ENCODE measurements at places on chromosomes 5 and 9.

- DNase-seq, result peak; percentile 15
Measured at GRCh38 chr9:99868845-99869244, 37.6 kb upstream of the STX17 start.

- no peak for DNase-seq
Measured at GRCh38 chr5:158064334-158065123, 205.6 kb upstream of the CLINT1 start.

DNA sequence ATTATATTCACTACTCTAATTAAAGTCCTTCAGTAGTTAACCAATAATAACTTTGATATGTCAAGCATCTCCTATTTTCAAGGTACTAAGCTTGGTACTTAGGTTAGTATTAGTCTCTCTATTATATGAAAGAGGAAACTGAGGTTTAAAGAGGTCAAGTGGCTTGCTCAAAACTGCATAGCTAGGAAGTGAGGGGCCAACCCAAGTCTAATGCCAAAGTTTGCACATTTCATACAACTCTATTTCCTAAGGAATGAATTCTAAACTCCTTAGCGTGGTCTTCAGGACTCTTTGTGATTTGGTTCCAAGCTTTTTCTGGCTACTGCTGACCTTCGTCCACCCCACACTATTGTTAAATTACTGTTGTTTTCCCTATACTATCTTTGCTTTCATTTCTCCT lies 9.9 kb upstream of the SHOC1 start:
- no peak for DNase-seq

DNA sequence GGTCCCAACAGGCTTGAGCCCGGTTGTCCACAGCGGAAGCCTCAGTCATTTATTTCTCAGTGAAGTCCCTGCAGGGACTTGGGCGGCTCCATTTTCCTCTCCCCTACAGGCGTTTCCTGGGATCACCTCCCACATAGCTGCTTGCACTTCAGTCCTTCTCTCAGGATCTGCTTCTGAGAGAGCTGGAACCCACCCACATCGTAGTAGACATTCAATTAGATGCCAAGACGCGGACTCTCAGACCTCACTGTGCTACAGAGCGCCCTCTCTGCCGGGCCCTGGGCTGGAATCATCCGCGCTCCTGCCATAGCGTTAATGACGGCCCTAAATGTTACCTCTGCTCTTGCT lies 54.0 kb upstream of the ROR2 start:
- DNase-seq, result no peak

- DNase-seq, result peak; percentile 20
Measured at GRCh38 chr5:137997726-137998213, 35.1 kb downstream of the FAM13B start.

DNA sequence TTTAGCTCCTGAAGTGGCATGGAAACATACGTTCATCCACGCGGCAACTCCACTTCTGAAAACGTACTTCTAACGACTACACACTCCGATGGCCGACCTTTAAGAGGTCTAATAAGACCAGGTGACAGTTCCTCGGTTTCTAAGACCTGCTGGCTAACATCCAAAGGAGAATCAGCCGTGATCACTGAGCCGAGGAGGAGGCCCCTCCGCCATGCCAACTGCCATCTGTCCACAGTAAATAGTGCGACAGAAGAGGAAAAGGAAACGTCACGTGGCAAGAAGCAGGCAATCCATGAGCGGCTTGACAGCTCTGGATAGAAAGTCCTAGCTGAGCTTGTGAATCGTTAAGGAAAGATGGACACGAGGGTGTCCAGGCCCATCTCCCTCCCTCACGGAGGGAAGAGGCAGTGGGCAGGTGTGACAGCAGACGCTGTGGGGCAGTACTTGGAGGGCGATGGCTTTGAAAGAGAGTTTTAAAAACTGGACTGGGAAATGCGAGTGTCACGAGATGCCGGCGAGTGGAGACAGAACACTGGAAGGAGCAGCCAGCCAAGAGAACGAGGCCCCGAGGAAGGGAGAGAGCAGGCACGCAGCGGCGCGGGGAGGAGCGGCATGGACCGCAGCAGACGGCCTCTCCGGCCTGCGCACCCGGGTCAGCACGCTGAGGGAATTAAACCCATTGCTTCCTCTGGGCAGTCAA lies 66.7 kb upstream of the TBC1D9B start:
- no peak for DNase-seq

GRCh38 chr5:156411-157072 lies 34.8 kb upstream of the LRRC14B start:
- no peak for DNase-seq

- DNase-seq, result no peak
Measured at GRCh38 chr9:26727471-26727870, 165.1 kb downstream of the CAAP1 start.

GRCh38 chr5:72673623-72674022 lies 142.8 kb upstream of the TNPO1 start:
- DNase-seq, result no peak

DNA sequence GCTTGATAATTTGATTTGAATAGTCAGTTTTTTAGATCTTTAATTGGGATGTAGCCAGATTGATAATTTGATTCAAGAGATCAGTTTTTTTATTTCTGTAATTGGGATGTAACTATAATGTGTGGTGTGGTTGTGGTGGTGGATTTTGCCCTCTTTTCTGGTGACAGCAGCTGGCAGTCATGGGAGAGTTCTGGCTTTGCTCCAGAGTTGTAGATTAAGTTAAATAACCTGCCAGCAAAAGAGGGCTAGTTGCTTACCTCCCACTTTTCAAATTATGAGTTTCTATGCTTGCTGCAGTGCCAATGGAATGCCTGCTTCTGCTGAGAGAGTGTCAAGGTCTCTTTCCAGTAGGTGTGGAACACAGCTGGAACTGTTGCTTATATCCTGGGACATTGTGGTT lies 315.1 kb downstream of the CCDC171 start:
- no peak for DNase-seq

GRCh38 chr5:122442938-122443337 lies 130.9 kb downstream of the SNCAIP start:
- DNase-seq, result no peak

DNA sequence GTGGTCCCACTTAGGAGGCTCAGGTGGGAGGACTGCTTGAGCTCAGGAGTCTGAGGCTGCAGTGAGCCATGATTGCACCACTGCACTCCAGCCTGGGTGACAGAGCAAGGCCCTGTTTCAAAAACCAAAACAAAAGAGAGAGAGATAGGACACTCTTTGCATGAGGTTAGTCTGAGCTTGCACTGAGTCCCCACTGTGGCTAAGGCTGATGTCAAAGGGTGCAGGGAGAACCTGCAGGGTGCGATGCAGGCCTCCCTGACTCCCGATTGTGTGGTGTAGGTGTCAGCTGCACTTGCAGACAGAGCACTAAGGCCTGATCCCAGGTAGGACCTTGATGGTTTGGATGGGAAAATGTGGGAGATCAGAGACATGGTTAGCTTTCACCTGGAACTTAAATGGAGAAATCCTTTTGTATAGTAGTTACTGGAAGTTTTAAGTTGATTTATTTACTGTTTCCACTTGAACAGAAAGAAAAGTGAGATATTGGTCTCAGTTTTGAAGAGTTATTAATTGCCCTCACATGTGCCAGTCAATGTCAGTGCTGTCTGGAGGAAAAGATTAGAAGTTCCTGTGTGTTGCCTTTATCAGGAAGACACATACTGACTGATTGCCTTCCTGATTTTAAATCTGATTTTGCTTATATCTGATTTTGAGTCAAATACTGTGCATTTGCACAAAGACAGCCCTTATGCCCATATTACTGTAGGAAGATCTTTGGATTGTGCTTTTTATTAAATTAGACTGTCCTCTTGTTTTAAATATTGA lies 260.0 kb downstream of the MAST4 start:
- no peak for DNase-seq

- no peak for DNase-seq
Measured at GRCh38 chr5:114335391-114335790, 26.5 kb upstream of the KCNN2 start.

DNA sequence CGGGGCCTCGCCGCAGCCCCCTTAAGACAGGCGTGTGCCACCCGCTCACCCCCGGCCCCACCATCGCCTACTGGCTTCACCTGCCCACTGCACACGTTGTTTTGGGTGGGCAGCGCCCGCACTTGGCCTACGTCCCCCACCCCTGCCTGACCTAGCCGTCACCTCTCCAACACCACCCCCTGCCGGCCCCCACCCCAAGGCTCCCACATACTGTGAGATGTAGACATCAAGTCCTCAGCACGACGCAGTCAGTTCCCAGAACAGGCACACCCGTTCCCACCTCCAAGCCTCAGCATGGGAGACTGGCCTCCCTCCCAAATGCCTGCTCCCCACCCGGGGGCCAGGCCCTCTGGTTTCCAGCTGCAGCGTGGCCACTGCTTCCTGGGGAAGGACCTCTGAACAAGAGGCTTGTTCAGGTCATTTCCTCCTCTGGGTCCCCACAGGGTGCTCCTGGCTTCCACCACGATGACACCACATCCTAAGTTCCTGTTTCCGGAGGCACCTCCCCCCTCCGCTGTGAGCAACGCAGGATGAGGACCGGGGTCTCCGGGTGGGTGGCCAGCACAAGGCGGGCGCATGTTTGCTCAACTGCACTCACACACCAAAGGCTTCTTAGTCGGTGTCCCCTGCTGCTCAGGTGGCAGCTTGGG lies 11.3 kb downstream of the DBN1 start:
- no peak for DNase-seq

- no peak for DNase-seq
Measured at GRCh38 chr5:54676481-54677340, 159.2 kb downstream of the SNX18 start.

DNA sequence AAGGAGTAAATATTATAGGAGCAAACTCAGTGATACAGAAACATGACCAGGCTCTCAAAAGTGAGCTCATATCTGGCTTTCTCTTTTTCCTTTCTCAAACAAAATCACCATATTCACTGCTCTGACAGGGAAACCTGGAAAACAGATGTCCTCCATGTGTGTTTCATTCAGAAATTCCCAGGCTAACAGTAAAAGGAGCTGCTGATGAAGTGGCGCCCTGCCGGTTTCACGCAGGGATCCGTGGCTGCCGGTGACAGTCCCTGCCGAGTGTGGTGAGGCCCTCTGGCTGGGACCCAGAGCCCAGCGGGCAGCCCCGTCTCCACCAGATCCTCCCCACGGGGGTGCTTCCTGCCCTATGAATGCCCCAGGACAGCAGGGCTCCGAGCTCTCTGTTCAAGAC lies 208.1 kb downstream of the GNA14 start:
- no peak for DNase-seq

GRCh38 chr9:133263557-133263956 lies 11.4 kb downstream of the ABO start:
- no peak for DNase-seq

- no peak for DNase-seq
Measured at GRCh38 chr5:170355601-170356098, 33.5 kb downstream of the KCNMB1 start.

DNA sequence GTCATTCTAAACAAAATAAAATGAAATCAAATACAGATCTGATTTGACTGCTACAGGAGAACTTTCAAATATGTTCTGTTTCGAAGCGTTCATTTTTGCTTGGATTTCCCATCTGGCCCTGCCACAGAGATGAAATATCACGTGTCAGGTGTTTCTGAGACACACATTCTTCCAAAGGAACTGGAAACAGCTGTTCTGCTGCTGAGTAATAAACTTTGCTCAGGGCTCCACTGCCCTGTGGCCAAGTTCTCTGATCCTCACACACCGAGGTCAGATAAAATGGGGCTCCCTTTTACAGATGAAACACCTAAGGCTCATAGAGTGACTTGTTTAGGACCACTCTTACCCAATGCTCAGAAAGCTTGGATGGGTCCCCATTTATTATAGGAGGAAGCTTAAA lies 42.5 kb downstream of the FRMPD1 start:
- no peak for DNase-seq

DNA sequence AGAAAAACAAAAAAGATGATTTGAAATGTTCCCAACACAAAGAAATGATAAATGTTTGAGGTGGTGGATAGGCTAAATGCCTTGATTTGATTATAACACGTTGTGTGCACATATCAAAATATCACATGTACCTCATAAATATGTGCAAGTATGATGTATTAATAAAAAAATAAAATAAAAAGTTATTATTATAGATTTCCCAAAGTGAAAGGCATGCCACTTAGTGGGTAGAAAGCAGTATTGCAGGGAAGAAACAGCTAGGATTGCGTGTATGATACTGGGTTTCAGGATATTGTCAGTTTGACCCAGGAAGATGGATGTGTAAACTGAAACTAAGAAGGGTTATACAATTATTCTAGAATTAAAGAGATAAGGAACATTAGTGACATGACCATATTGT lies 3.6 kb upstream of the TMEM38B start:
- no peak for DNase-seq

- DNase-seq, result no peak
Measured at GRCh38 chr9:110977259-110977709, 61.0 kb downstream of the LPAR1 start.

DNA sequence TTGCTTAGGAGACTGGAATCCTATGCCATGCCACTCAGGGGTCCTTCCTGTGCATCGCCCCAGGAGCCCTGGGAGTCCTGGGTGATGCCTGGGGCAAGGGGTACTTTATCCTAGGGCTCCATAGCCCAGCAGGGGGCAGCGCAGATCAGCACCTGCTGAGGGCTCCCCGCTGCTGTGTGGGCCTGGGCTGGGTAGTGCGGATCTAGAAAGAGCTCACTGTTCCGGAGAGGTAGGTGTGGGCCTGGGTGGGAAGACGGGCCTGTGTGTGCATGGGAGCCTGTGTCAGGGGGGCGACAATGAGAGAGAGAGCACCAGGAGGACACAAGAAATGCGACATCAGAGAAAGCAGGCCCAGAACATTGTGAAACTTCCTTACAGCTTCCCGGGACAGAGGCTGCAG lies 11.4 kb upstream of the DAB2IP start:
- peak; percentile 57 for DNase-seq

DNA sequence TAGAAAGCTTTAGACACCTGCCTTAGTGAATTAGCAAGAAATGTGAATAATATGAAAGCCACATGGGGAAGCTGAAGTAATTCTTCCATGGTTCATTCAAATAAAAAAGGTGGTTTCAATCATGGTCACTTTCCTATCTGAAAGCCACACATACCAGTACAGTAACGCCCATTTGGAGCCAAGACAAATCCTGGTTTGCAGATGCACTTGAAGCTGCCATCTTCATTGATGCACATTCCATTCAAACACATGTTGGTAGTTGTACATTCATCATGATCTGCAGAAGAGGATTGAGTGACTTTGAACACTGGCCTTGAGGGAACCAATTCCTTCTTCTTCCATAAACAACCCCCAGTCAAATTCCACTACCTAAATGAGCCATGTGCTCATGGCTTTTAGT lies 161.5 kb downstream of the FBN2 start:
- no peak for DNase-seq

DNA sequence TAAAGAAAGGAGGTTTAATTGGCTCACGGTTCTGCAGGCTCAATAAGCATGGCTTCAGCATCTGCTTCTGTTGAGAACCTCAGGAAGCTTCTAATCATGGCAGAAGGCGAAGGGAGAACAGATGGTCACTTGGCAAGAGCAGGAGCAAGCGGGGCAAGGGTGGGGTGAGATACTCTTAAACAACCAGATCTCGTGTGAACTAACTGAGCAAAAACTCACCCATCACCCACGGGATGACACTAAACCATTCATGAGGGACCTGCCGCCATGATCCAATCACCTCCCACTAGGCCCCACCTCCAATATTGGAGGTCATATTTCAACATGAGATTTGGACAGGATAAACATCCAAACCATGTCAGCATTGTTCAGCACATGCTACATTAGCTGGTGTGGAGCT lies 89.1 kb upstream of the HAND1 start:
- no peak for DNase-seq
